Neural cell (in vitro differentiated cells): ENCODE measurements at places on chromosomes 4 and X. TPM values are rescaled to one million over a fixed set of nuclear protein-coding genes. Genes with fewer than 3 reads are reported as not detected.

The ADH1A gene
- not detected in 2 replicates for polyA plus RNA-seq

The RPL34 gene
- polyA plus RNA-seq, result 2,264 and 2,458 TPM in 2 replicates

The NEXMIF gene
- polyA plus RNA-seq, result 12.6 and 12.8 TPM in 2 replicates

The AFM gene
- polyA plus RNA-seq, result not detected in 2 replicates

The RBMXL3 gene
- polyA plus RNA-seq, result not detected in 2 replicates

The MAP7D2 gene
- 3.5 and 6.4 TPM in 2 replicates for polyA plus RNA-seq

The SLC38A5 gene
- polyA plus RNA-seq, result 0.48 and 3.3 TPM in 2 replicates

The TLR1 gene
- not detected in 2 replicates for polyA plus RNA-seq

The C4orf50 gene
- polyA plus RNA-seq, result 1.6 and 1.8 TPM in 2 replicates

The ARHGAP6 gene
- 0.40 TPM in 1 of 2 replicates, not detected in the other for polyA plus RNA-seq

The MAGEA2B gene
- 4.5 and 5.3 TPM in 2 replicates for polyA plus RNA-seq

The AFF2 gene
- 10.5 and 18.6 TPM in 2 replicates for polyA plus RNA-seq

The KIAA1210 gene
- 0.04 TPM in 1 of 2 replicates, not detected in the other for polyA plus RNA-seq
